Bone marrow (tissue), 2 donors: ENCODE measurements at places on chromosomes 3 and 15.

DNA sequence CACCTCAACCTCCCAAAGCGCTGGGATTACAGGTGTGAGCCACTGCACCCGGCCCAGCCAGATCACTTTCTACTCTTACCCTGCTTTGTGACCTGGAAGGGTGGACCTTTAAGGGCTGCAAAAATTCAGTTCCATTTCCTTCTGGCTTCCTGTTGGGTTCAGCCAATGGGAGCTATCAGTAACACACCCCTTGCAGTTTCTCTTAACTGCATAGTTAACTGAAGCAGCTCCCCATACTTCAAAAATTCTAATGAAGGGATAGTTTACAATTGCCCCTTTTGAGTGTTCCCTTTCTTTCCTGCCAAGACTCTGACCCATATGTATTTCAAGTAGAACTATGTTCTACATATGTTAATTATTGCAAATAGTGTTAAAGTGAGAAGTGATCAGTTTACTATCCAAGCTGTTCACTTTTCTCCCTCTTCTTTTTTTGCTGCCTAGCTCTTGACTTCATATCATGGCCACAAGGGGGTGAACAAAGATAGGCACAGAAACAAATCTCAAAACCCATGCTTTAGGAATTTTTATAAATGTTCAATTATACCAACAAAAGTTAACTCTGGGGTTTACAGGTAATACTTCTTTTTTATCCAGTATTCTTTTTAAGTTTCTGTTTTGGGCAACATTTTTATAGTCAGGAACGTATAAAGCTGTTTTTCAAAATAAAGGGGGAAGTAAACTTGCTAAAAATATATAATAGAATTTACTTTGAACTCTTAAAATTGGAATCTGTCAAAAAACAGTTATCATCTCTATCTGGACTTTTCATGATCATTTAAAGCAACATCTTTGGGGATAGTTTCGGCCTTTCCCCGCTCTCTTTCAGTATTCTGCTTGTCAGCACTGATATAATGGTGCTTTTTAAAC, 8.1 kb downstream of the PGBD4 start:
- DNase-seq: no peak

GRCh38 chr3:179991883-179992282, 44.9 kb downstream of the PEX5L start:
- DNase-seq: no peak

- DNase-seq: no peak
These were observed 451.8 kb upstream of the IL12A start for GRCh38 chr3:159536876-159537275.

- no peak for DNase-seq
These were observed 164.6 kb downstream of the SMAD6 start for GRCh38 chr15:66866656-66867055.

- DNase-seq: no peak
These were observed 171.1 kb upstream of the TLE3 start for GRCh38 chr15:70268698-70269251.

DNA sequence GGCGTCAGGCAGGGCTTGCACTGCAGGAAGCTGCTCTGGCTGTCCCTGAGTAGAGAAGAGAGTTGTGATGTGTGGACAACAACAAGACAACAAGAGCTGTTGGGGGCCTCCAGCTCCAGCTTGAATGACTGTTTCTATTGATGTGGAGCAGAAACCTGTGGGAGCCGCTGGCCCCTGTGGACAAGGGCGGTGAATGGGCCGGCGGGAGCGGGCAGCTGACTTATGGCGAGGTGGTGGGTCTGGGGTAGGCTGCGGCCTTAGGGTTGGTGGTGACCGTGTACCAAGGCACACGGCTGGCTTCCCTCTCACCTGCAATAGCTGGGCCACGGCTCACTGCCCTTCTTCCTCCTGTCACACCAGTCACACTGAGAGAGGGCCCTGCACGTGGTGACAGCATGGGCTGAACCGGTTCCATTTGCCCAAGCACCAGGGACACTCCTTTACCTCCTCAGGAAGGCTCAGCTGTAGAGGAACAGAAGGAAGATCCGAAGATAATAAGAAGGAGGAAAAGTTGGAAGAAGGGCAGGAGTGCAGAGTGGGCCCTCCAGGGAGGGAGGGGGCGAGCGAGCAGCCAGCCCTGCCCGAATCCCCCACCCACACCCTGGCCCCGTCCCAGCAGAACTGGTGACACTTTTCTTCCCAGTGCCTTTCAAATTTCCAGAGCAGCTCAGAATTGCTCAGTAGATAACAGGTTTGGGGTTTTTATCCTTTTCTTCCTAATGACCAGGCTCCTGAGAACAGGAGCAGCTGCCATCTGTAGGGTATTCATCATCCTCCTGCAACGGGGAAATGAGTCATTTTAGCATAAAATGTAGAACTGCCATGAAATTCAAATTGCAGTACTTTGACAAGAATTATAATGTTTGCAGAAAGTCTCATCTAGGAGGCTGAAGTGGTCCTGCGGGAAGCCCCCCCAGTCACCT, 136.9 kb downstream of the TJP1 start:
- DNase-seq: no peak

DNA sequence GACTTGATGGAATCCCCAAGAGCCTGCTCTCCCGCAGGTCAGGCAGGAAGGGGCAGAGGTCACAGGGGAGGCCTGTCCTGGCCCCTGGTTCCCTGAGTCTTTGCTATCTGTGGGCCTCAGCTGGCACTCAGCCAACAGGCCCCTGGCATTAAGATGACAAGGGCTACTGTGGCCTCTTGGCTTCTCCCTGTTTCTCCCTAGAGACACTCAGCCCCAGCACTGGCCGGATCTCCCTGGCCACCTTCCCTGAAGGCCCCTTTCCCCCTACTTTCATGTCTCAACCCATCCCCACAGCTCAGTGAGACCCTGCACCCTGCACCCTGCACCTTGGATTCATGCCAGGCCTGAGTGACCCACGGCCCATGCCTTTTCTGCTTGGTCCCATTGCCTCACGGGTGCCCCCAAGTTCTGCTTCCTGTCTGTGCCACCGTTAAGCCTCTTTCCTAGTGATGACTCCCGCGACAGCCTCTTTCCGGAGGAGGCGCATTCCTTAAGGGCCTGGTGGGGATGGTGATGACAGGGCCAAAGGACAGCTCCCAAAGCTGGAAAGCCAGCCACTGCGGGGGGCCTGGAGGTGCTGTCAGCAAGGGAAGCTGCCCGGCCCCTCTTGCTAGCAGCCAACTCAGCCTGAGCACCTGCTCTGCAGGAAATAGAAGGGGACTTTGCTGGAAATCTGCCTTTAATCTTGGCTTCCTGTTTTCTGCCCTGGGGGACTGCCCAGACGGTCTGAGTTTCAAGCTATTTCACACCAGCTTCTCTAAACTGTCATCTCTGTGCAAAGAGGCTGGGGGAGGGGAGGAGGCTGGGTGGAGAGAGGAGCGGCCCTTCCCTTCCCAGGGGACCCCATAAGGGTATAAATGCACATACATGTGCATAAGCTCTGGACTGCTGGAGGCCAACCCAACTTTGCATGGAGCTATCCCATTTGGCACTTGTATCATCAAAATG, 4.8 kb upstream of the CSK start:
- DNase-seq: peak; percentile 49

DNA sequence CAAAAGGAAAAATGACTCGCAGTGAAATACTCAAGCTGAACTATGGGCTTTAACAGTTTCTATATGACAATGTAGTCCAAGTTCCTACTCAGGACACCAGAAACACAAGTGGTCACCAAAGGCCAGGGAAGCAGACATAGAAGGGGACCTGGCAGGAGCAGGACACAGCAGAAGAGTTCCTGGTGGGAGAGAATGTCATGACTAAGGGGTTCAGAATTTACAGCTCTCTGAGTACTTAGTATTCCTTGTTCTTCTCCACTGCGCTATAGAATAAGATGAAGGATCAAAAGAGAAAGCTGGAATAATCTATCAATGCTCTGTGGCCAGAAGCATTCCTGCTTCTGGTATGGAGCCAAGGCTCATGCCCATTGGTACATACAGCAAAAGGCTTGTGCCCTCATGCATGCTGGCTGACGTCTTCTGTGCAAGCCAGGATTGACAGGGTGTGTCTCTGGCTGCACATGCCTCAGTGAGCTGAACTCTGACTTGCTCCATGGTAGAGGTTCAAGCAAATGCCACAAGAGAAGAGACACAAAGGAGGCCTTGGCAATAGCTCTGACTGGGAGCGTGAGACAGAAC, 128.7 kb upstream of the SLC2A2 start:
- DNase-seq: no peak

GRCh38 chr3:113245761-113246161, 34.4 kb downstream of the BOC start:
- no peak for DNase-seq

- no peak for DNase-seq
These were observed 58.9 kb downstream of the LMCD1 start for GRCh38 chr3:8560366-8561007.

DNA sequence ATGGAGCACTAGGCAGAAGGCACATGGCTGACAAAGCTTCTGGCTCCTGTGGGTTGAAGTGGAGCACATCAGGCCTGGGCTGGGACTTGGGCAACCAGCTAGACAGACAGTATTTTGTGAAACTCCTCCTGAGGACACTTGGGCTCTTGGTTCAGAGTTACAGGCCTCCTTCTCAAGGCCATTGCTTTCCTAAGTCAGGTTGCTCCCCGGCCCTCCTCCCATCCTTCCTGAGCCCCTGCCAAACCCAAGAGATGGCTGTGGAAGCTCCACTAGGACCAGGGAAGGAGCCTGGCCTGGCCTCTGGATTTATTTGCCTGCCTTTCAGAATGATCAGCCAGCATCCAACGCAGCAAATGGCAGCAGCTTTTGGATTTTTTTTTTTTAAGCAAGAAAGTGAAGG, 56.3 kb downstream of the MAGEF1 start:
- DNase-seq: no peak

DNA sequence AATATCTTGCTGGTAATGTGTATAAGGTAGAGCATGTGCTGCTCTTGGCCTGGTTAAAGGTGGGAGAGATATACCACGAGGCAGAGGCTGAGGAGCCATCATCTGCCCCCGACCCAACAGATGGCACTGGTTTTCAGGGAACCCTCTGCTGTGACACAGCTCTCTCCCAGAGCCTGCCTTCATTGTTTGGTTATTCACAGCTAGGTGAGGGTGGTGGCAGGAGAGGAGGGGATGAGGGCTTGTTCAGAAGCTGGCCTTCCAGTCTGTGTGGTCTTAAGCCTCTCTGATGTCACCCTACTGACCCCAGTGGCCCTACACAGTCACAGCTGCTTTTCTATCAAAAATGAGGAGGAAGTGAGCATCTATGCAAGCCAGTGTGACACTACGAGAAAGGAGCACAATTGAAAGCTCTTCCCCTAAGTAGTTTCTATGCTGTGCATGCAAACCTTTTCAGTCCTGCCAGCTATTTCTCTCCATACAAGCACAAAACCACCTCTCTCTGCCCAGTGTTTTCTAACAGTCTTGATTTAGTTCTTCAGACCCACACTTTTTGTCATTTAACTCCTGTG, 258.4 kb upstream of the AGTR1 start:
- no peak for DNase-seq

DNA sequence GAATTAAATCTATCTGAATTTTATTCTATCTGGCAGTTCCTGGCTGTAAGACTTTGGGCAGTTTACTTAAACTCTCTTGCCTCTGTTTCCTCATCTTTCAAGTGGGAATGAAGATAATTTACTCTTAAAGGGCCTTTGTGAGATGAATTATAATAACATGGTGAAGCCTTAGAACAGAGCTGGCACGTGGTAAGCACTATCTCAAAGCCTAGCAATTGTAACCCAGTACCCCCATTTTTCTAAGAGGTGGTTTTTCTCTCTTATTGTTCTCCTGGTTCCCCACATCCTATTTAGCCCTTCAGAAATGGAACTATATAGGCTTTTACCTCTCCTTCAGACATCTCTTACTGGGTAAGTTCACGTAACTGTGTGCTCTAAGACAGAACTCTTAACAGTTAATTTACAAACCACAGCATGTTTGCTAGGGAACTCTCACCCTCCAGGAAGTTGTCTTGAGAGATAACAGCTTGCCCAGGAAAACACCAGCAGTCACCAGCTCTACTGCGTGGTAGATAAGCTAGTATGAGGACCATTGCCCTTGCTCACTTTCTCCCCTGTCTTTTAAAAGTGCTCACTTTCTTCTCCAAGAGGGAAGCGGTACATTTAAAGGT, 12.3 kb upstream of the CRBN start:
- peak; percentile 70 for DNase-seq

DNA sequence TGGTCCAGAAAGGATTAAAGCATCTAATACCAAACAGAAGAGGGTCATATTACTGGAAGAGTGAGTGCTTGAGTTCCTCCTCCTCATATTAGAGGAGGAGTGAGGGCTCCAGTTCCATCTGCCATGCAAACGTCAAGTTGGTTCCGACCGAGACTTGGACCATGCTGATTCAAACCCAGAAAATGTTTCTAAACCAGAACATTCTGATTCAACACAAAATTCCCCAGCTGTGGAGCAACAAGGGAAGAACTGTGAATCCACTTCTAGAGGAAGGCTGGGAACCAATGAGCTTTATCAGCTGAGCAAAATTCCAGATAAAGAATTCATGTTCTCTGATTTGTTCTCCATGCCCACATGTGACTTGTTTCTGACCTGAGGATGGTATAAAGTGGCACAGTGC, 135.6 kb upstream of the WNT5A start:
- no peak for DNase-seq

- no peak for DNase-seq
These were observed 29.2 kb downstream of the XXYLT1 start for GRCh38 chr3:195241592-195242355.

GRCh38 chr3:143769616-143770015, 78.7 kb downstream of the SLC9A9 start:
- no peak for DNase-seq

DNA sequence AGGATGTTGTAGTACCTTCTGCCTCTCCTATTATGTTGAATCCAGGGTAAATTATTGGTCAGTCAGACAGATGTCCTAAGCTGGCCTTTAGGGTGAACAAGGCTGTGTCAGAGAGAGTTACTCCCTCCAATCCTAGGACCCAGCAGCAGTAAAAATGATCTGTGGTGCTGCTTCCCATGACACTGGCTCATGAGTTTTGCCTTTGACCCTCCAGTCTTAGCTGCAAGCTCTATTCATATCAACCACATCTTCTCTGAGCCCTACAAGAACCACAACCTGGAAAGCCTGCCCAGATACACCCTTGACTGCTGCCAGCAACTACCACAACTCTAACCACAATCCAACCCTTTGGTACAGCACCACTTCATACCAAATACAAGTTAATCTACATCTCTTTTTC, 27.2 kb upstream of the PHLDB2 start:
- no peak for DNase-seq

DNA sequence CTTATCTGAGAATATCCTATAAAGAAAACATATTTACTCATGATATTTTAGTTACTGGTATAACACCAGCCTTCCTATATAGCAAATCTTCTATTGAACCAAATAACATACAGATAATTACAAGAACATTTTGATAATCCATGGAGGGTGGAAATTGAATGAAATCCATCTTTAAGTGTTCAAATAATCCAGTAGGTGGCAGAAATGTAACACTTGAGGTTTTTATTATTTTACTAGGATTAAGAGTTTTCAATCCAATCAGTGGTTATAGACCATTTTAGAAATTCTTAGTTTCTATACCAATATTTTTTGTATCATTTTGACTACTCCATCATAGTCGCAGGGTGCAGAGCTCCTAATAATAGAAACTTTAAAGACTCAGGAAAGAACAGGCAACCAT, 101.9 kb upstream of the KCNH8 start:
- no peak for DNase-seq
